NCI-H1092 treated with DMSO at 0.1 percent for 48 hours (cell line): ENCODE measurements at places on chromosomes 3 and 15.

DNA sequence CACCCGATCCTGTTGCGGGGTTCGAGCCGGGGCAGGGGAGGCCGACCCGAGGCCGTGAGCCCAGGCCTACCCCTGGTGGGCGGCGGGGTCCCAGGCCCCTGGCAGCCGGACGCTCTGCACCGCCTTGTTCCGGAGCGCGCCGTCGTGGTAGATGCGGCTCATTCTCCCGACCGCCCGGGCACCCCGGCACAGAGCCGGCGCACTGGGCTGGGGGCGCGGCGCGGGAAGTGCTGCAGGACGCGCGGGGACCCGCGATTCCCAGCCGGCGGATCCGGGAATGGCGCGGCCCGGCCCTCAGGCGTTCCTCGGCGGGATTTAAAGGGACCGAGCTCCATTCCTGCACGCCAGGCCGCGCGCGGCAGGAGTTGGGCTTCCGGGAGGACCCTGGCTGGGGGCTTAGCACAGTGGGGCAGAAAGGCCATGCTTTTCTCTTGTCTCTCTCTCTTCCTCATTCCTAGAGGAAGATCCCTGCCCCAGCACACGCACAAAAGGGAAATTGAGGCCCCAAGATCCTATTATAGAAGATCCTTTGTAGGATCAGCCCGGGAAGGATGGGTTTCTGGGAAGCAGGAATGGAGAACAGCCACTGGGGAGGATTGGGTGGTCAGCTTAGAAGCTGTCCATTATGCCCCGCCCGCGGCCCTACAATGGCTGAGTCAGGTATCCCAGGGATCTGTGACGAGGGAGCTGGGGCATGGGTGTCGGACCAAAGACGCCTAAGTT is at the start of gene ARPIN:
Gene ARPIN, minus strand, starts transcription at position 279 of the 723 bp plus-strand sequence. Its CDS starts 117 bp downstream, at position 162.
- peak; percentile 29 for DNase-seq

DNA sequence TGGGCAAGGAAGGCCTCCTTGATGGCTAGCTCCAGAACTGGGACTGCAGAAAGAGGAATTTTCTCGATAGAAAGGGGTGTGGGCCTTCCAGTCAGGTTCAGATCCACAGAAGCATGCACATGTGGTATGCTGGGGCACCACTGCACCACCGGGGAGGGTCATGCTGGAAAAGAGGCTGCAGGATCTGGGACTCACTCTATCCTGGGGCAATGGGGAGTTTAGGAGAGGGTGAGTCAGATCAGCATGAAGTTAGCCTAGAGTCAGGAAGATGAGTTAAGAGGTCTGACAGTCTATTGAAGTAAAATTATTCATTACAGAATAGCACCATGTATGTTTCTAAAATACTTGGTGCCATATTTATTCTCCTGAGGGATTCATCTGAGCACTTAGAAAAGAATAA is 130.2 kb upstream of the TOPAZ1 start:
- no peak for DNase-seq

GRCh38 chr3:150291515-150291914 is 116.6 kb upstream of the TSC22D2 start:
- no peak for DNase-seq

DNA sequence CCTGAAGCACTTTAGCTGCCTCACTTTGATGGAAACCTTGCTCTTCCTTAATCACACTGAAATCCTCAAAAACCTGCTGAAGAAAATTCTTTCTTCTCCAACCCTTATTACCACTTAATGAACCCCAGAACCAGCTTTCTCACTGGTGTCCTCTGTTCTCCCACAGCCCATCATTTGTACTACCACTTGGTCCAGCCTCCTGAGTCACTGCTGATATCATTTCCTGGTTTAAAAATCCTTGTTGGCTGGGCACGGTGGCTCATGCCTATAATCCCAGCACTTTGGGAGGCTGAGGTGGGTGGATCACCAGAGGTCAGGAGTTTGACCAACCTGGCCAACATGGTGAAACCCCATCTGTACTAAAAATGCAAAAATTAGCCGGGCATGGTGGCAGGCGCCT is 418.6 kb upstream of the KCNMB2 start:
- no peak for DNase-seq

- no peak for DNase-seq
These were observed 279.5 kb downstream of the ULK4 start for GRCh38 chr3:41682382-41682781.

GRCh38 chr3:183385698-183386613 is 42.5 kb downstream of the MCF2L2 start:
- DNase-seq, result peak; percentile 28
